Endothelial cell (in vitro differentiated cells): ENCODE measurements at places on chromosomes 4 and X.

DNA sequence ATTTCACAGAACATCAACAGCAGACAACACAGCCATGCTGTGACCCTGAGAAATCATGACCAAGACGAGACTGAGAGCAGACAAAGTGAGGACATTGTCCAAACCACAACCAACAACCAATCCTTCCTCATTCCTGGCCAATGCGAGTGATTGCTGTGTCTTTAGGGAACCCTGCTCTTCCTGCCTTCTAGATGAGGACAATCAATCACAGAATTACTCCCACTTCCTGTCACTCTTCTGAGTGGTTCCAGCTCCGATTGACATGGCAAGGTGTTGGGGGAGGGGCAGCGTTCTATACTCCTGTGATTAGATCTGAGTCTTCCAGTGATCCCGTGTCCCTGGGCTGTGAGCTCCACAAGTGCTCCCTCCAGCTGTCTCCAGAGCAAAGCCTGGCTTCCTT lies 227.8 kb downstream of the STIM2 start:
- DNase-seq, result no peak

DNA sequence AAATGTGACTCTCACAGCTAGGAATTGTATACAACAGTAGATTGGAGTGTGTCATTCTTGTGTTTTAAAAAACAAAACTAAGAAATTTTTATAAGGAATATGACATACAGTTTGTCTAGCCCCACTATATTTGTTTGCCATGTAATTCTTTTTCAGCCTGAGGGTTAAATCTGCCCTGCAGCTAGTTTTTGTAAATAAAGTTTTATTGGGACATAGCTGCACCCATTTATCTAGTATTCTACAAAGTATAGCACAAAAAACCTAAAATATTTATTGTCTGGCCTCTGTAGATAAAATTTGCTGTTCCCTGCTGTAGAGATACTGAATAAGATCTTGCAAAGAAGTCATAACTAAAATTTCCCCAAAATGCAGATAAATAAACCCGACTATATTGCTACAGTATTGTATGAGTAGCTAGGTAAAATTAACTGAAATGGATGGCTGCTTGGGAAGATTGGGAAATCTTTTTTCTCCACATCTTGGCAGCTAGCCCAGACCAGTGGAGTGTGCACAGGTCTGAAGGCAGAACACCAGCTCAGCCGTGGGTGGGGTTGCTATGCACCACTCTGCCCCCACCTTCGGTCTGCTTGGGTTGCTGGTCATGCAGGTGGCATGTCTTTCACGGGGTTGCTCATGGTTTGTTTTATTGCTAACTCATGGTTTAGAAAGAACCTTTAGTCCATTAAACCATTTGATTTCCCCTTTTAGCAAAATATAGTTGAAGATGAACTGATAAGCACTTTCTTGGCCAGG lies 127.9 kb downstream of the KLHL8 start:
- no peak for DNase-seq

- no peak for DNase-seq
Observed at GRCh38 chr4:544386-545105, 31.5 kb downstream of the TMEM271 start.

- DNase-seq, result no peak
Observed at GRCh38 chrX:103372886-103373285, 3.5 kb upstream of the BEX3 start.

GRCh38 chr4:34733185-34733941 lies 1511.0 kb downstream of the ARAP2 start:
- DNase-seq, result no peak
